ENCODE measurements at places on chromosomes 7 and 10.

- no peaks in the 10 kb centered on the region for H3K36me3 ChIP-seq
- H3K4me3 ChIP-seq: no peak overlapping the region
- H3K27me3 ChIP-seq: no peaks in the 10 kb centered on the region
- H3K27ac ChIP-seq: no peak overlapping the region
- no peak for DNase-seq
- H3K4me1 ChIP-seq: peaks cover 29% of the 10 kb centered on the region
Measured at GRCh38 chr7:2100278-2101208, 132.2 kb downstream of the MAD1L1 start.

DNA sequence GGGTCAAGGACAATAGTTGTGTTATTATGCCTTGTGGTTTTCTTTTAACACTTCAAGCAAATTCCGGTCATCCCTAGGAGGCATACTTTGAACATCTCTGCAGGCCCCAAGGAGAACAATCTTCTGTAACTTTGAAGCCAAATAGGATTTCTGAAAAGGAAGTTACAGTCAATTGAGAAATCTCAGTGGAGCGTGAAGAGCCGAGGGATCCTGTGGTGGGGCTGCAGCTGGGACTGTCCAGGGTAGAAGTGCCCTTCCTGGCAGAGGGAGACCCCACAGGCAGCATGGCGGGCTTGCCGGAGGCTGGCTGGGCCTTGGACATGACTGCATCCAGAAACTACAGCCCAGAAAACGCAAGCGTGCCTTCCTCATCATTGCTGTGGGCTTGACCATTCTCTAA is 179.7 kb downstream of the PTPN20 start:
- DNase-seq: no peak
- no peaks in the 10 kb centered on the region for H3K4me1 ChIP-seq
- no peaks in the 10 kb centered on the region for H3K27me3 ChIP-seq
- H3K27ac ChIP-seq: no peak overlapping the region

DNA sequence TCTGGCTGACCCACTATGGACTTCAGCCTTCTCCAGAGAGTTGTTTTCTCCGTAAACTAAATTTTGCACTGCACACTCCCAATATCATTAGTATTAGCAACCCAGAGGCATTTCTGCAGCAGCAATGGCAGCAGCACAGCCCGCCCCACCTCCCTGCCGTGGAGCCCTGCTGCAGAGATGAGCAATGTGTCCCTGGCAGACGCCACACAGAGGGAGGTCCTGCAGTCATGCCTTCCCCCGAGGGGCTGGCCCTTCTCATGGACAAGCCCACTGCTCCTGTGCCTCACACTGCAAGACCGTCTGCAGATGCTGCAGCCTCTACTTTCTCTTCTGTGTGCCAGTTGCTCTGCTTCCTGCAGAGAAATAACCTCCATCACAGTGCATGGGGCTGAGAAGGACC is 393.4 kb upstream of the MKI67 start:
- no peaks in the 10 kb centered on the region for H3K36me3 ChIP-seq
- no peak for DNase-seq
- no peaks in the 10 kb centered on the region for H3K27me3 ChIP-seq

- H3K27ac ChIP-seq: no peak overlapping the region
- H3K36me3 ChIP-seq: no peaks in the 10 kb centered on the region
- no peaks in the 10 kb centered on the region for H3K27me3 ChIP-seq
- no peak for DNase-seq
Measured at GRCh38 chr7:143043391-143043790, 8.8 kb upstream of the OR6V1 start.

DNA sequence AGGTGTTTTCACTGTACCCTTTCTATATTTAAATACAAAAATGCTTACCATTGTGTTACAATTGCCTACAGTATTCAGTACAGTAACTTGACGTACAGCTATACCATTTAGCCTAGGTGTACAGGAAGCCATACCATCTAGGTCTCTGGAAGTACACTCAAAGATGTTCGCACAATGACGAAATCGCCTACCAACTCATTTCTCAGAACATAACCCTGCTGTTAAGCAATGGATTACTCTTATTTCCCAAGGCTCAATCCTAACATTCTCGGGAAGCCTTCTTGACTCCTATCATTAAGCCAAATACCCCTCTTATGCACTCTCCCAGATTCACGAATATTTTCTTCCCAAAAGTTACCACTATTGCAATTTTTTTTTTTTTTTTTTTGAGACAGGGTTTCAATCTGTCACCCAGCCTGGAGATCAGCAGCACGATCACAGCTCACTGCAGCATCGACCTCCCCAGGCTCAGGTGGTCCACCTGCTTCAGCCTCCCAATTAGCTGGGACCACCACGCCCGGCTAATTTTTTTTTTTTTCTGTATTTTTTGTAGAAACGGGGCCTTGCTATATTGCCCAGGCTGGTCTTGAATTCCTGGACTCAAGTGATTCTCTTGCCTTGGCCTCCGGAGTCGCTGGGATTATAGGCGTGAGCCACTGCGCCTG is 1.5 kb downstream of the CWF19L1 start:
- H3K4me3 ChIP-seq: peak overlapping the region; percentile 78
- no peak overlapping the region for H3K27ac ChIP-seq
- H3K27me3 ChIP-seq: no peaks in the 10 kb centered on the region
- peaks cover 32% of the 10 kb centered on the region for H3K4me1 ChIP-seq
- DNase-seq: no peak

DNA sequence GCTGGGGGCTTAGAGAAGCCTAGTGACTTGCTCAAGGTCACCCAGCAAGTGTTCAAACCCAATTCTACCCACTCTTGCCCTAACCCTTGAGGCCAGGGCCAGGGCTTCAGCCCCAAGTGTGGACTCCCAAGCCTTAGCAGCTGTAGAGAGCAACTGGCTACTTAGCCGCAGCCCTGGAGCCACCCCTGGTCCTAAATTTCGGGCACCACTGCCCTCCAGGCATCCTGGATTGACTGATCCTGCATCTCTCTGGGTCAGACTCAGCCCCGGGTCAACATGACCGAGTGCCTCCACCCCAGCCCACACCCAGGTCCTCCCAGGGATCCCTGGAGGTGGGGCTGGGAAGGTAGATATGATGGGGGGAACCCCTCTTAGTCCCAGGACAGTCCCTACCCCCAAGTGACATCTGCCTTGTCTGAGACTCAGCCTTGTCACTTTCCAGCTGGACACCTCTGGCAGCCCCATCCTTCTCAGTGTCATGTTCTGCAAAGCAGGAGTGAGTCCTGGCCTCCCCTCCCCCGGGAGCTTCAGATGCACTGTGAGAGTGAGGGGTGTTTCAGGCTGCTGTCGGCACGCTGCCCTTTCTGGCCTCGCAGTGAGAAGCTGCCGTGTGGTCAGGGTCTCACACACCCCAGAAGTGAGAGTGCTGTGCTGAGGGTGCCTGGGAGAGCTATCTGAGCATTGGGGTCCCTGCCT is 89.8 kb downstream of the ZMIZ1 start:
- DNase-seq: no peak
- H3K27me3 ChIP-seq: no peaks in the 10 kb centered on the region

DNA sequence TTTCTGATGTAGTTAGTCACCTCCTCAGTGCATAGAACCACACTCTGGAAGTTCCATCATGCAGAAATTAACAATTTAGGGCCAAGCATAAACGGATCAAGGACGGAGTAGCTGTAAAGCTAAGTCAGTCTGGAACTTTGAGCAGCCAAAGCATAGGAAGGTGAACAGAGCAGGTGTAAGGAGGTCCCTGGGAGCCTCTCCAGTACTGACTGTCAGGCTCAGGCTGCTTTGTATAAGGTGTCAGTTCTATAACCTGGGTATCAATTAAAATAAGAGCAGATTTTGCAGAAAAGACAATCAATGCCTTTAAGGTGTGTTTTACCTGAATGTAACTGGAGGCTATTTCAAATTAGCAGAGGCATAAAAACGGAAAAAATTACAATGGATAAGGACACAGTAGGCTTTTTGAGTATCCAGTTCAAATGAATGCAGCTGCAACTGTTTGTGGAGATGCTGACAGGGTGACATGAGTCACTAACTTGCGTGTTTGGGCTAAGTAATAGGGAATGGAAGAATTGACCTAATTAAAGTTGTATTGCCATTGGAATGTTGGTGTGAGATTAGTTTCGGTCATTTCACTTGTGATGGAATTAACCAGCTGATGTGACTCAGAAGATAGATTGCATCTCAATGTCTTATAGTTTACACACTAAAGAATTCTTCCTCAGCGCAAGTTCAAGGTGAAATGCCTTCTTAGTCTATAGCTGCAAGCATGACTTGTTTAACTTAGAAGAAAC is 417.9 kb upstream of the CNTNAP2 start:
- no peak overlapping the region for H3K4me3 ChIP-seq
- H3K4me1 ChIP-seq: no peaks in the 10 kb centered on the region
- DNase-seq: no peak

- H3K27ac ChIP-seq: no peak overlapping the region
- H3K27me3 ChIP-seq: no peaks in the 10 kb centered on the region
- DNase-seq: no peak
Measured at GRCh38 chr10:110522365-110522988, 24.8 kb downstream of the DUSP5 start.

GRCh38 chr7:88115258-88115796 is 104.5 kb downstream of the SRI start:
- H3K27me3 ChIP-seq: no peaks in the 10 kb centered on the region
- no peak overlapping the region for H3K4me3 ChIP-seq
- no peak for DNase-seq
- H3K36me3 ChIP-seq: no peaks in the 10 kb centered on the region
- H3K27ac ChIP-seq: no peak overlapping the region
- H3K4me1 ChIP-seq: no peaks in the 10 kb centered on the region

GRCh38 chr10:44935966-44936295 is 23.7 kb upstream of the RASSF4 start:
- H3K27ac ChIP-seq: no peak overlapping the region
- no peak overlapping the region for H3K4me3 ChIP-seq
- no peaks in the 10 kb centered on the region for H3K36me3 ChIP-seq
- no peaks in the 10 kb centered on the region for H3K4me1 ChIP-seq
- DNase-seq: no peak
- H3K27me3 ChIP-seq: no peaks in the 10 kb centered on the region

DNA sequence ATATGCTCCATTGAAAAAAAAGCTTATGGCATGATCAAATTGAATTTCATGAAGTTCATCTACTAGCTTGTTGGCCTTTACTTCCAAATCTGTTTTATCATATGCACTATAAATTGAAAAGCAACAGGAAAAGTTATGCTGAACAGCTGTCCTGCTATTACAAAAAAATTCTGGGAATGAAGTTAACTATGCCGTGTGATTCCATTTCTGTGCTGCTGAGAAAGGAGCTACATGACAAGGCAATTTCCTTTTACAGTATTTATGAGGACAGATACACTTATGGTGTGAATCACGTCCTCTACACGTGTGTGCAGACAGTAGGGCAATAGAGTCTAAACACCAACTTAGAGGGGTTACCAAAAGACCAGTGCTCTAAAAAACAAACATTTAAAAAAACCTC is 426.5 kb upstream of the AKR1E2 start:
- no peaks in the 10 kb centered on the region for H3K36me3 ChIP-seq
- no peaks in the 10 kb centered on the region for H3K4me1 ChIP-seq
- H3K27ac ChIP-seq: no peak overlapping the region
- H3K27me3 ChIP-seq: no peaks in the 10 kb centered on the region

DNA sequence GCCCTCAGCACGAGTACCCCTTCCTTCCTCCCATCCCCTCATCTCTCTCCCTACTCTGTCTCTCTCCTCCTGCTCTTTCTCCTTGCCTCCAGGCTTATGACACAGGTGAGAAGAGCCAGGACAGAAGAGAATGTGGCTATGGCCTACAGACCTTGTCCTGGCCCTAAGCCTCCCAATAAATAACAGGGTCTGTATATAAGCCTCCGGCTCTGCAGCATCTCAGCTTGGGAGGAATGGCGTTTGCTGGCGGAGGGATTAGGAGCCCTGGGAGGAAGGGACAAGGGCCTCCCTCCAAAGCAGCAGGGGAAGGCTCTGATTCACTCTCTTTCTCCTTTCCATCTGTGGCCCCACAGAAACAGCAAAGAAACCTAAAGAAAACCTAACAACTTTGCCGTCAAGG is 45.8 kb downstream of the COL13A1 start:
- H3K36me3 ChIP-seq: no peaks in the 10 kb centered on the region
- H3K27me3 ChIP-seq: no peaks in the 10 kb centered on the region
- DNase-seq: no peak
- no peaks in the 10 kb centered on the region for H3K4me1 ChIP-seq
- no peak overlapping the region for H3K27ac ChIP-seq
- H3K4me3 ChIP-seq: no peak overlapping the region

DNA sequence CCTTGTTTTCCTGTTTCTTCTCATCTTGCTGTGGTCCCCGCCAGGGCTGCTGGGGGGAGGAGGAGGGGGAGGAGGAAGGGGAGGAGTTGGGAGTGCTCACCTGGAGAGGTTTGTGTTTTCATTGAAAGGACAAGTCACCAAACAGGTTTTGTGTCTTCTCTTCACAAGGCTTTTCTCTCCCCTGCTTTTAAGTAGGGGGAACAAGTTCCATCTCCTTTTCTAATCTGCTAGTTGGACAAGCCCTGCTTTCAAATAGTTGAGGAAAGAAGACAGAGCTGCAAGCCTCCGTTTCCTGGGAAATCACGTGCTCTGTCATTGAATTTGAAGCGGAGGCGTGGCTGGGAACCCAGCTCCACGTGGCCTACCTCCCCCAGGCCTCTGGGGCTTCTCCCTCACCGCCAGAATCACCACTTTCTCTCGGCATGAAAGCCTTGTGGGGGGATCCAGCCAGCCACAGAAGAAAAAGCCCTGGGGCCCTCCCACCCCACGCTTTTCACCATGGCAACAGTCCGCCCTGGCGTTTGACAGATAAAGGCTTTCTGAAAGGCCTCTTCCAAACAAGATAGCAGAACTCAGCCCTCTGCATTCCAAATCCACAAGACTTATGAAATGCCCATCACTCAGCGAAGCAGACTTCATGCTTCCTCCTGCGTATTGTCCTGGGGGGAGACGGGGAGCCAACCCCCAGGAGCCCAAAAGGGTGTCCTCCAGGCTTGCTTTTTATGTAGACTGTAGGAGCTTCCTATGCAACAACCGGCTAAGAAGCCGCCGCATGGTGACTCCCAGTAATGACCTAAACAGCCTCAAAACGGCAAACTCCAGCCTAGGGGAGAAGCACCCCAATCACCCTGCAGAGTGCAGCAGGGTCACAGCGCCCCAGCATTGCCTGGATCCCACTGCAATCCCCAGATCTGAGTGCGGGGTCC is 51.7 kb downstream of the PROSER2 start:
- DNase-seq: no peak
- H3K27ac ChIP-seq: no peak overlapping the region
- H3K4me3 ChIP-seq: no peak overlapping the region
- H3K4me1 ChIP-seq: peaks cover 24% of the 10 kb centered on the region

DNA sequence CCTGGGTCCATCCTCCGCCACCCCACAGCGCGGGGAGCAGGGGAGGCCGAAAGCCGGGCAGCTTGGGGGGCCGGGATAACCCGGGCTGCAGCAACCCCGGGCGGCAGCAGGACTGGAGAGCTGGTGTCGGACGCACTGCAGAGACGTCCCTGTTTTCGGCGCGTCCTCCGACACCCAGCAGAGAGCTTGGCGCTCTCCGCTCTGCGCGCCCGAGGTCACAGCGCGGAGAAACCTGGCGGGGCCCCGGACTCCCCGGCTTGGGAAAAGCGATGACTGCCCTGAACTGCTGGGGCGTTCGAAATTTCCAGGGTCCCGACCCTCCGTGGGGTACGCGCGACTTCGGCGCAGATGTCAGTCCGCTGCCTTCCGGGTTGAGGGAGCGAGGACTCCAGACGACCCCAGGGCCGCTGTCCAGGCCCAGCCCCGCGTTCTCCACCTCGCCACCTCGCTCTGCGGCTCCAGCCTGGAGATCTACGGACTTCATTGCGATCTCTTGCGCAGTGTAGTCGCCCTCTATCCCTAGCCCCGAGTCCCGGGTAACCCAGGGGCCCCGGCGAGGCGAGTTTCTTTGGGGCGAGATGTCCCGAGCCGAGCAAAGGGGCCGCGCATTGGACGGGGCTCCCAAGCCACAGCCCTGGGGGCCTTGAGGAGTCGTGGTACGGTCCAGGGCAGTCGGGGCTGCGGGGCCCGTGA is 617 bp upstream of the FOXI2 start:
- H3K4me1 ChIP-seq: no peaks in the 10 kb centered on the region
- H3K27ac ChIP-seq: no peak overlapping the region
- no peaks in the 10 kb centered on the region for H3K36me3 ChIP-seq
- no peak for DNase-seq
- no peak overlapping the region for H3K4me3 ChIP-seq
